ENCODE measurements at places on chromosomes 5 and 9. TPM values are rescaled to one million over a fixed set of nuclear protein-coding genes. Genes with fewer than 3 reads are reported as not detected.

- DNase-seq: no peak
These were observed 37.4 kb upstream of the GRAMD2B start for GRCh38 chr5:126385524-126386502.

DNA sequence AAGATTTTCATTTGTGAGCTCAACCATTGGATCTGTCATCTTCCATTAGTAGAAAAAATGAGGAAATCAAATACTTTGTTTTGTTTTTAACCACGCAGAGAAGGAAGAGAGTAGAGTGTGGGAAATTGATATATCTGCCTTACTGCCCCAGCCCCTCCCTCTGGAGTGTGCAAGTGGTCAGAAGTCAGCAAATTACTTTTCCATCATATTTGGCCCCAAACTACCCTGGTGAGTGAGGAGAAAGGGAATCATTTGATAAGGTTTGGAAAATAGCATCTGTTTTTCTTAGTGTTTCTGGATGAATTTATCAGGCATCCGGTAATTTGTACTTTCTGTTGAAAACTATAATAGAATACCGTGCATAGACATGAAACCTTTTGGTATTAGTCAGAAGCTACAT is 327.4 kb downstream of the MARCHF11 start:
- no peak for DNase-seq

DNA sequence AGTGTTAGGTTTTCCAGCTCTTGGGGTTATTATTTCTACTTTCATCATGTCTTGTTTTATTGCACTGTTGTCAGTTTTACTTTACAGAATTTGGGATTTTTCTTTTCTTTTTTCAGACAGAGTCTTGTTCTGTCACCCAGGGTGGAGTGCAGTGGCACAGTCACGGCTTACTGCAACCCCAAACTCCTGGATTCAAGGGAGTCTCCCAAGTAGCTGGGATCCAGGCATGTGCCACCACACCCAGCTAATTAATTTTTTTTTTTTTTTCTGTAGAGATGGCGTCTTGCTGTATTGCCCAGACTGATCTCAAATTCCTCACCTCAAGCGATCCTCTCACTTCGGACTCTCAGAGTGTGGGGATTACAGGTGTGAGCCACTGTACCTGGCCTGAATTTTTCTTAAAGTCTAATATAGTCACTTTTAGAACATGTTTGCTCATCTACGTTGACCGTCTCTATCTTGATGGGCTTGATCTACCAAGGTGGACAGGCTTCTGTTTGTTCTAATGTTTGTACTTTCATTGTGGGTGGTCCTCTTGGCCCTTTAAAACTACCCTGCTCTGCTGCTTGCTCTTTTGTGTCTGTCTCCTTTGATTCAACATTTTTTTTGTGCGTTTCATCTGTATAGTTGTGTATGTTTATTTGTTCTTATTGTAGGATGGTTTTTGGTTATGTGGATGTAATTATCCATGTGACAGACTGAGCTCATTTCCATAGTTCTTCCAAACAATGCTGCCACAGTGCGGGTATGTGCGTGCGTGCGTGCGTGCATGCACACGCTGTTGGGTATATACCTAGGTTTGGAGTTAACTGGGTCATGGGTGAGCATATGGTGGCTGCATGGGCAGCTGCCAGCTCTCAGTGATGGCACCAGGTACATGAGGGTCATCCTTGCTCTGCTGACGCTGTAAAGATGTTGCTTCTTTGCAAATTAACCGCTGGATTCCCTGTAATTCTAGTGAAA is 18.1 kb downstream of the PRRC2B start:
- DNase-seq: no peak

GRCh38 chr5:124824637-124825158 is 78.3 kb upstream of the ZNF608 start:
- no peak for DNase-seq

DNA sequence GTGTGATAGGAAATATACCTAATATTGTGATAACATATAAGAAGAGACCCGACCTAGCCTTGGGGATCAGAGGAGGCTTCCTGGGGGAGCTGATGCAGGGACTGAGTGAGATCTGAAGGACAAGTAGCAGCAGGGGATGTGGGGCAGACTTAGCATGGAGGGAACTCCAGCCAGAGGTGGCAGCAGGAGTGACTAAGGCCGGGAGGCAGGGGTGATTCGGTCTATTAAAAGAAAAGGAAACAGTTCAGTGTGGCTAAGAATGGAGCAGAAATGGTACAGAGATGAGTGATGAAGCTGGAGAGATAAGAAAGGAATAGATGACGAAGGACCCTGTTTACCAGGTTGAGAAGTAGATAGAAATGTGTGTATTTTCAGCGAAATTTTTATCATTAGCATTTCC is 408.8 kb downstream of the ENC1 start:
- DNase-seq: no peak

- no peak for DNase-seq
These were observed 2.1 kb downstream of the CPLANE1 start for GRCh38 chr5:37247036-37247435.

Gene TICAM2
- 4.0 TPM for total RNA-seq

Gene ERAP2
- 5.5 TPM for total RNA-seq

Gene MUSK
- total RNA-seq: 10.8 TPM

Gene CD180
- total RNA-seq: 0.21 TPM

Gene FRMPD1
- total RNA-seq: 3.3 TPM

Gene PCDHGB4
- total RNA-seq: 5.9 TPM

Gene DMRT3
- total RNA-seq: not detected

Gene AMBP
- total RNA-seq: not detected
